Activated CD4-positive, alpha-beta memory T cell treated with anti-CD3 and anti-CD28 coated beads, Interleukin-2, amount 10 ng/mL, durations not matched to agents 7 days and 5 days (primary cell): ENCODE measurements at places on chromosomes 6 and 20. TPM values are rescaled to one million over a fixed set of nuclear protein-coding genes. Genes with fewer than 3 reads are reported as not detected.

Gene CTCFL
- total RNA-seq, result not detected

DNA sequence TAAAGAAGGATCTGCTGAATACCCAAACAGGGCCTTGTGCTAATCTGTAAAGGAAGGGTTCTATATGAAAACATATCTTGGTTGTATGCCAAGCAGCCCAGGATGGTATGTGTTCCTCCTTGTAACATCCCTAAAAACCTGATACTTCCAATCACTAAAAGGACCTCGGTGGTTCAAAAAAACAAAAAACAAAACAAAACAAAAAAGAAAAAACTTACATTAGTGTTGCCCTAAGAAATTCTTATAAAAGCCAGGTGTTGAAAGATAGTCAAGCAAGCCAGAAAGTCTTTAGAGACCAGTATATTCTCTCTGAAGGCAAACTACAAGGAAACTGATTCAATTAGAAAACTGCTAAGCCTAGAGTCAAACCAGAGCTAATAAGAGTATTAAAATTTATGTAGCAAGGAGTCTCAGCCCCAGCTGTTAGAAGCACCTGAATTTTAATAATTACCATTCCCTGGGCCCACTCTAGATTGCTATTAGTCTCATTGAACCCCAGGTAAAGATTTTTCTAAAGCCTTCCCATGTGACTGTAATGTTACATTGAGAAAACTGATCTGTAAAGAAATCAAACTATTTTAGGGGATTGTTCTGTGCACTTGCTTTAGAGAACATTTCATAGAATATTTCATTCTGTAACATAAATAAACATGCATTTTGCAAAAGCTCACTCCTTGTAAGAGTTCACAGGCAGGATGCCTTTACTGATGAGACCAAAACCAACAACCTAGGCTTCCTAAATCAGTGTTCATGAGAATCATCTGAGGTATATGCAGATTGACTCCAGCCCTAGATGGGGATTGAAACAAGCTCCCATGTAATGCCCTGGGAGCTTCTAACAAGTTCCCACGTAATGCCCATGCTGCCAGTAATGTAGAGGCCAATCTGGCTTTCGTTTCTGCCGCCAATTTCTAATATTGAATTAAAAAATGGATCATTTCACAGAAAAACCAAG is 95.2 kb upstream of the BTN3A2 start:
- H3K27me3 ChIP-seq, result no peaks in the 10 kb centered on the region
- H3K4me1 ChIP-seq, result peaks cover 26% of the 10 kb centered on the region
- peaks cover 8% of the 10 kb centered on the region for H3K36me3 ChIP-seq

DNA sequence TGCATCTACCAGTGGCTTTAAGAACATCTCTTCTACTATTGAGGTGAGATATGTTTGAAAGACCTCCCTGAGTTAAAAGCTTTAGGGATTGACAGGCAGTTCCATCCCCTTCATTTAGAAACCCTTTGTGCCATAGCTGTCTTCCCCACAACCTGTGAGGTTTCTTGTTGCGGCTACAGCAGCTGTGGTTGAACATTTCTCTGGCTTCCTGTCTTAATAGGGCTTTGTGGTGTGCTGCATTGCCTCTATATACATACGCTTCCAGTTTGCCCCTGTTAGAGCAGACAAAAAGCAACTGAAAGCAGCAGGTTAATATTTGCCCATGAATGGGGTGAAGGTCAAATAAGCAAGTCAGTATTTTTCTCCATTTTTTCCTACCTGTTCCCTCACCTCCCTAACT is 210.2 kb downstream of the TMEM200A start:
- H3K27me3 ChIP-seq, result no peaks in the 10 kb centered on the region
- peaks cover 33% of the 10 kb centered on the region for H3K36me3 ChIP-seq
- peaks cover 40% of the 10 kb centered on the region for H3K4me1 ChIP-seq
- peak overlapping the region; percentile 31 for H3K4me3 ChIP-seq
- peak overlapping the region; percentile 82 for H3K27ac ChIP-seq

GRCh38 chr6:156395276-156395675 is 381.9 kb upstream of the ARID1B start:
- H3K4me3 ChIP-seq, result peak overlapping the region; percentile 10
- H3K27me3 ChIP-seq, result peaks cover 39% of the 10 kb centered on the region
- peaks cover 35% of the 10 kb centered on the region for H3K4me1 ChIP-seq
- peak overlapping the region; percentile 87 for H3K27ac ChIP-seq
- H3K36me3 ChIP-seq, result no peaks in the 10 kb centered on the region
